ENCODE measurements at places on chromosomes 6 and 20. TPM values are rescaled to one million over a fixed set of nuclear protein-coding genes. Genes with fewer than 3 reads are reported as not detected.

LY6G5C gene
- not detected for total RNA-seq

DNA sequence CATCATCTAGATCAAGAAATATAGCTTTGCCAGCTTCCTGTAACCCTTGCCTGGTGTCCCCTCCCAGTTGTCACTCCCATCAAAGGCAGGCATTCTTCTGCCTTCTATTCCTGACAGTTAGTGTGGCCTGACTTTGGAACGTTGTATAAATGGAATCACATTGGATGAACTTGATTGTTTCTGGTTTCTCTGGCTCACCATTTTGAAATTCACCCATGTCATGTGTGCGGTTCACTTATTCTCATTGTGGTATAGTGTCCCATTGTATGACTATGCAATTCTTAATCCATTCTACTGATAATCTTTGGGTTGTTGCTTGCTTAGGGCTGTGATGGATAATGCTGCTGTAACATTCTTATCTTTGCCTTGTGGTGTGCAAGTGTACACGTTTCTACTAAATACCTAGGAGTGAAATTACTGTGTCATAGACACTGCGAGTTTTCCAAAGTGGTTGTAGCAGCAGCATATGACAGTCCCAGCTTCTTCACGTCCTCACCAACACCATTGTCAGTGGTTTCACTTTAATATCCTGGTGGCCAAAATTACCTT is 73.2 kb downstream of the VEGFA start:
- no peak for DNase-seq

GRCh38 chr20:47189060-47189459 is 167.4 kb downstream of the ZMYND8 start:
- DNase-seq = no peak

DNA sequence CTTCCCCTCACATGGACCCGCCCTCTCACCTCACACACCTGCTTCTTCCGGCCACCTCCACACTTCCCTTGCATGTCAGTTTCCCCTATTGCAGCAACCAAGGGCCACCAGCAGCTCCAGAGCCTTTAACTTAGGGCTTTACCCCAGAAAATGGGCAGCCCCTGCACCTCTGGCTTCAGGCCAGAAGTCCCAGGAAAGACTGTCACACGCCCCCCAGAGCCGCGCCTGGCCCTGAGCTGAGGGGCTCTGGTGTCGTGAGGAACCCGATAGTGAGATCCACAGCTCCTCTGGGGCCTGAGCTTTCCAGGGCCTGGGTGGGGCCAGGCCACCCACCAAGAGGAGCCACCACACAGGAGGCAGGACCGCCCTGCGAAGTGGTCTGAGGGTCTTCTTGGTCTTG is 182.4 kb downstream of the DLL1 start:
- no peak for DNase-seq

DNA sequence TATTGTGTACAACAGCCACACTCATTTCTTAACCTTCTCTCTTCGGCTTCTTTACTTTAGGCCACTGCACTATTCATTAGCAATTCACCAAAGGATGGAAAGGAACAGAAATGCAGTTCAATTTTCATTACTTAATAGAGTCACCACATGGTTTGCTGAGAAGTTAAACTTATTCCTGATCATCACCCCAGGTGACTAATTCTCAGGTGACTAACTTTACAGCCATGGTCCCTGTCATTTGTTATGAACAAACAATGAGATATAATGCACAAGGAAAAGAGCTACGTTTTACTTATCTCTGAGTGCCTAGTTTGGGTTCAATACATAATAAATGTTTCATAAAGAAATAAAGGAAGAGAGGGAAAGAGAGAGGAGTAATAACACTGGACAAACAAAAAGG is 45.8 kb upstream of the DST start:
- DNase-seq = no peak

GRCh38 chr6:43709654-43710303 is 22.2 kb upstream of the MRPS18A start:
- DNase-seq = no peak

DNA sequence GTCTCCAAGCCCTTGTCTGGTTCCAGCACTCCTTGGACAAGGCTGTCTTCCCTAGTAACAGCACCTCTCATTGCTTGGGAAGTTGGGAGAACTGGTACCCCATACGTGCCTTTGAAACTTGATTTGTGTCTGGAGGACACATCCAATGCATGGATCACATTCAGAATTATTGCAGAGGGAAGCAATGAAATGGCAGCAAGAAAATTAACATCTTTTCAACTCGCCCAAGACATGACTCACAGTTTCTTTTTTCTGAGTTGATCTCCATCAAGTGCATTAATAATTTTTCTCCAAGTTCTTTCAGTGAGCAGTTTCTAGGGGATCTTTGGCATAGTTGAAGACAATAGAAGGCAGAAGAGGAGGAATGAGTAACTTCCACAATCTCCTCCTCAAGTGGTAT is 22.3 kb upstream of the PI3 start:
- DNase-seq = no peak

DNA sequence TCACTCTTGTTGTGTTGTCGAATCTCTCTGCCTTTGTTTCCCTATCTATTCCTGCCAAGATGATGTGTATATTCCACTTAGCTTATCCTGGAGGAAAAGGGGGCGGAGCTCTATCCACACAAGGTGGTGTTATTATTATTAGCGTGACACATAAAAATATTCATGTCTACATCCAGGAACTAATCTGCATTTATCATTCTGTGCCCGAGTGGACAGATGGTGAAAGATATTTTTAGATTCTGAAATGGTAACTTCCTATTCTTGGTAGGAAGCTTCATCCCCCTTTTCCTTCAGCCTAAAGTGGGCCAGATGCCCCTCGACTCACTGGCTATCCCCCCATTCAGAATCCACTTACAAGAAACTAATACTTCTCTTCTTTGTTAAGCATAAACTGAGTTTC is 2.0 kb downstream of the XKR7 start:
- peak; percentile 84 for DNase-seq

All from G401 (cell line).